ENCODE measurements at places on chromosomes 2 and 18.

DNA sequence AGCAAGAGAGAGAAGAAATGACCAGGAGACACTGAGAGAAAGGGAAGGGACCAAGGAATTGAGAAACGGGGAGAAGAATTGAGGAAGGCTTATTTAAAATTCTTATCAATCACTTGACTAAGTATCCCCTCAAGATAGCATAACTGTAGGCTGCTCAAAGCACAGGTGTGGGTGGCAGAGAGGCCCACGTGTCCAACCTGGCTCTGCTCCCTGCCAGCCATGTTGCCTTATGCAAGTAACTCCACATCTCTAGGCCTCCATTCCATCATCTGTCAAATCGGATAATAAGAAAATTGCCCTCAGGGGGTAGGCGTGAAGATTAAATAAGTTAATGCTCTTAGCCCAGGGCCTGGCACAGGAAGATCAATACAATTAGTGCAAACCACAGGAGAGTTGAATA is 7.4 kb upstream of the NPAS2 start:
- no peak for DNase-seq

DNA sequence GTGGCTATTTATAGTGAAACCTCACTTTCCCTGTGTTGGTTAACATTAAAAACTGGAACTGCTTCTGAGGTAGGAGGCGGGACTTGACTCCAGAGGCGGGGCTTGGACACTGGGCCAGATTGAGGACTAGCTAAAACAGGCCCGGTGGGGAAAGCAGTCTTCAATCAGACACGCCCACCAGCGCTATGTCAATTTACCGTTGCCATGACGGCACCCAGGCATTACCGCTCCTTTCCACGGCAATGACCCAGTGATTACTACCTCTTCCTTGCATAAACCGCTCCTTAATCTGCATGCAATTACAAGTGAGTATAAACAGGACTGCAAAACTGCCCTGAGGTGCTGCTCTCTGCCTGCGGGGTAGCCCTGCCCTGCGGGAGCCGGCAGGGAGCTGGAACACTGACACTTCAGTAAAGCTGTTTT is 35.3 kb downstream of the LRRFIP1 start:
- no peak for DNase-seq

GRCh38 chr2:181778621-181779201 is 98.4 kb upstream of the NEUROD1 start:
- DNase-seq = no peak

GRCh38 chr18:6793986-6794385 is 64.5 kb downstream of the ARHGAP28 start:
- DNase-seq = no peak

DNA sequence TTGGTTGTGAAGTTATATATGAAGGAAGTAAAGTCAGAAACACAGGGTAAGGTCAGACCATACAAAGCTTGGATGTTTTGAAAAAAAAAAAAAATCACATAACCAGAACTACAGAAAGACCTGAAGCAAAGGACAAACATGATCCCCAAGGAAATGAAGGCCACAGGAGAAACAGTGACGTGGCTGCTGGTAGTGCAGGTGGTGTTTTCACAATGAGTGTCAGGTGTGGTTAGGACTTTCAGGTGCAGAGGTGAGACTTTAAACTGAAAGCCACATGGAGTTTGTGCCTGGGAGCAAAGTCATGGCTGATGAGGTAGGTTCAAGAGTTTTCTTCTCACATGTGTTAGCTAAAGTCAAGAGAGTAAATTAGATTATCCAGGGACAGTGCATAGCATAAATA is 270.7 kb downstream of the PIEZO2 start:
- DNase-seq = no peak

- DNase-seq = no peak
These were observed 235.5 kb downstream of the MYT1L start for GRCh38 chr2:2095360-2096093.

GRCh38 chr2:151260573-151261230 is 961 bp downstream of the RBM43 start:
- no peak for DNase-seq

DNA sequence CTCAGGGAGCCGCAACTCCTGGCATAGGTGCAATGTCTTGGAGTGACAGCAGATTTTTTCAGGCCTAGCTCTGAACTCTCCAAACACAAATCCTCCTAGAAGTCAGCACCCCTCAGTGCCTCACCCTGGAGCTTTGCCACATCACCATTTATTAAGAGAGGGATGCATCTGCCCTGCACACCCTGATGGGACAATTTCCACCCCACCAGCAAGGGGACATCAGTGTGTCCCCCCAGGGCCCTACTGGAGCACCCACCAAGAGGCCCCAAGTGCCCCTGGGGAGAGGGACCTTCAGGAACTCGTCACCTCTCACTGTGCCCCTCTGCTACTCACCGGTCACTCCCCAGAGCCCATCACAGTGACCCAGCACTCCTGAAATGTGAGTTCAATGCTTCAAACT is 144.7 kb downstream of the NDUFA10 start:
- no peak for DNase-seq

- DNase-seq = no peak
These were observed 70.8 kb downstream of the SPRED2 start for GRCh38 chr2:65361623-65362022.

DNA sequence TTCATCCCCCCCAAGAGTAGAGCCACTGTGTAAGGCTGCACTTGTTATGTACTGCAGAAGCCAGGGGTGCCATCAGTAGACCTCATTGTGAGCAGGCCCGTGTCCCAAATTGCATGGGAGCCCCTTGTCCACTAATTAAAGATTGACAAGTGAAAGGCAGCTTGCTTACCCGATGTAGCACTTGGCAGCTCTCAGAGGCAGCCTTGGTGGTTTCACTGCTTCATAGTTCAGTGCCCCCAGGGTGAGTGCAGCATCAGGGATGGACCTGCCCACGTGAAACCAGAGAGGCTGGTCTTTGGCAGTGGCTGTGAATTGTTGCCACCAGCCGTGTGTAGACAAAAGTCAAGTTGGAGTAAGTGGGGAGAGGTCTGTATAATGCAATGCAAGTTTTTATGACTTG is 13.3 kb downstream of the TUBB6 start:
- DNase-seq = no peak

GRCh38 chr2:86160156-86160952 is 34.9 kb downstream of the IMMT start:
- DNase-seq = no peak

DNA sequence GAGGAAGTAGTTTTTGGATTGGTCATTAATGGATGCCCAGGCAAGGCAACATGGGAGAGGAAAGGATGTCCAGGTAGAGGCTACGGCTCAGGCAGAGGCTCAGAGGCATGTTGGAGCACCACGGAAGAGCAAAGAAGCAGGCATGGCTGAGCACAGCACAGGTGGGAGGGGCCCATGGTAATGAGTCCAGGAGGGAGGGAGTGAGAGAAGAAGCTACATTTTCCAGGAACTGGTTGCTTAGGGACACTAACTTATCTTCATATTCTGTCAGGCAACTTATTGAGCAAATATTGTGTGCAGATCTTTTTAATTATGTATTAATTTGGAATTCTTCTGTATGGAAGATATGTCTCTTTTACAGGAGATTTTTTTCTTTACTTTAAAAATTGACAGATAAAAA is 42.2 kb downstream of the ARHGEF4 start:
- no peak for DNase-seq

DNA sequence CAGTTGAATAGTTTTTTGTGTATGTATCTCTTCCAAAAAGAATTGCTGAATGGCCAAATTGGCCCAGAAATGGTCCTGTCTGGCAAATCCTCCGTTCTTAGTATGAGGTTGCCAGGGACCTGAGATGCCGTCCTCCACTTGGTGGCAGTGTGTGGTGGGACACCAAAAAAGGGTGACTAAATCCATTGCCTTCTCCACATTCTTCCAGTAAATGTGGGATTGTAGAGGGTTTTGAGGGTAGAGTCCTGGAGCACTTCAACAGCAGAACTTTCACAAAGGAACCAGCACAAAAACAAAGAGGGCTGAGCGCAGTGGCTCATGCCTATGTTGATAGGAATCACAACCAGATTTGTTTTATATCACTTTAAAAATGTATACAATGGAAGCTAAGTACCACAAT is 199.9 kb downstream of the BCL2 start:
- no peak for DNase-seq

Measured in cortex of kidney (tissue), 1 donor.